ENCODE measurements at places on chromosomes 16 and 17.

DNA sequence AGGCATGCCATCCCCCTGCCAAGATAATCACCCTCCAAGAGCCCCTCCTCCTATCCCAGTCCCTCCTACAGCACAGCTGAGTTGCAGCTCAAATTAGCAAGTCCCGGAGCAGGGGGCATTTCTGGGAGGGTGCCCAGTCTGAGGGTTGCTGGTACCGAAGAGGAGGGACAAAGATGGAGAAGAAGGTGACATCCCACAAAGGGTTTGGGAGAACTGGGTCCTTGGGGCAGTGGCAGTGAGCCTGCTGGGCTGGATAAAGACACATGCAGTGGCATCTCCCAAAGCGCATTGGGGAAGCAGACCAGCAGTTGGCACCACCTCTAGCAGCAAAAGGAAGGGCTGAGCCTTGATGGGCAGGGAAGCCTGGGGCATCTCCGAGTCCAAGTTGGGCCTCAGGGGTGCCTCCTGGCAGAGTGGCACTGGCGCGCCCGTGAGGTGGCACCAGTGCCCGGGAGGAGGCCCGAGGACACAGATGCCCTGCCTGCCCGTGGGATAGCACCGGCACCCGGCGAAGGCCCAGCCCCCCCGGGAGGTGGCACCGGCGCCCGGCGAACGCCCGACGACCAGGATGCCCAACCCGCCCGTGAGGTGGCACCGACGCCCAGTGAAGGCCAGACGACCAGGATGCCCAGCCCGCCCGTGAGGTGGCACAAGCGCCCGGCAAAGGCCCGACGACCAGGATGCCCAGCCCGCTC, 622 bp downstream of the TOM1L2 start:
- DNase-seq, result no peak

DNA sequence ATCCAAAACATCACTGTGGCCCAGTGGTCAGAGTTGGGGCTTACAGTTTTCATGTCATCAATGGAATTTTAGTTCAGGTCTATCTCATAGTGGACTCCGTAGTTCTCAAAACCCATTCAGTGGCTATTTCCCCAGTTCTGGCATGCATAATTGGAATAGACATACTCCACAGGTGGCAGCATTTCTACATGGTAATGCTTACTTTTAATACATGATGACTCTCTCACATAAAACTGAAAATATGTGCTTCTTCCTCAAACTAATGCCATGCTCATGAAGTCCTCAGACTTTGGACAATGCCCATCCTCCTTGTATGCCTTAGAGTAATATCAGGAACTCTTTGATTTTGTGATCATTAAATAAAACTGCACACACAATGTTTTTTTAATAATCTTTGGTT, 857.4 kb upstream of the GOT2 start:
- DNase-seq, result no peak

GRCh38 chr17:58210922-58211321, 8.1 kb downstream of the MKS1 start:
- no peak for DNase-seq

- no peak for DNase-seq
Measured at GRCh38 chr17:41813699-41814124, 908 bp downstream of the FKBP10 start.

DNA sequence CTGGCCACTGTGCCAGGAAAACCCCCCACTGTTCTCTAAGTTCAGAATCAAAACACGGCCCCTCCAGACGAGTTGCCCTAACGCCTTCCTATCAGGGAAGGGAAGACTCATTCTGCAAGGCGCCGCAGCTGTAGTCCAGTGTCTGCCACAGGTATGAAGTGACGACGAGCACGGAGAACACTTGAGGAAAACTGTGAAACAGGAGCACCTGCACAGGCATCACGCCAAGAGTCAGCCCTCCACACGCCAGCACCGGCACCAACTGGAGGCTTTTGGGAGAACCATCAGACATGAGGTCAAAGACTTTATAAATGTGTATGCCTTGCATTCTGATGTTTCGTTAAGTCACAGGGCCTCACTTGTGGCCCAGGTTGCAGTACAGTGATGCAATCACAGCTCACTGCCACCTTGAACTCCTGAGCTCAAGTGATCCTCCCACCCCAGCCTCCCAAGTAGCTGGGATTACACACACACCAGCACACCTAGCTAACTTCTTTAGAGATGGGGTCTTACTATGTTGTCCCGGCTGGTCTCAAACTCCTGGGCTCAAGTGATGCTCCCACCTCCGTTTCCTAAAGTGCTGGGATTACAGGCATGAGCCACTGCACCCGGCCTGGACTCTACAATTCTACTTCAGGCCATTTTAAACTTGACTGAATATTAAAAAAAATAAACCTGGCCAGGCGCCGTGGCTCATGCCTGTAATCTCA, 22.9 kb downstream of the KLHDC4 start:
- no peak for DNase-seq

DNA sequence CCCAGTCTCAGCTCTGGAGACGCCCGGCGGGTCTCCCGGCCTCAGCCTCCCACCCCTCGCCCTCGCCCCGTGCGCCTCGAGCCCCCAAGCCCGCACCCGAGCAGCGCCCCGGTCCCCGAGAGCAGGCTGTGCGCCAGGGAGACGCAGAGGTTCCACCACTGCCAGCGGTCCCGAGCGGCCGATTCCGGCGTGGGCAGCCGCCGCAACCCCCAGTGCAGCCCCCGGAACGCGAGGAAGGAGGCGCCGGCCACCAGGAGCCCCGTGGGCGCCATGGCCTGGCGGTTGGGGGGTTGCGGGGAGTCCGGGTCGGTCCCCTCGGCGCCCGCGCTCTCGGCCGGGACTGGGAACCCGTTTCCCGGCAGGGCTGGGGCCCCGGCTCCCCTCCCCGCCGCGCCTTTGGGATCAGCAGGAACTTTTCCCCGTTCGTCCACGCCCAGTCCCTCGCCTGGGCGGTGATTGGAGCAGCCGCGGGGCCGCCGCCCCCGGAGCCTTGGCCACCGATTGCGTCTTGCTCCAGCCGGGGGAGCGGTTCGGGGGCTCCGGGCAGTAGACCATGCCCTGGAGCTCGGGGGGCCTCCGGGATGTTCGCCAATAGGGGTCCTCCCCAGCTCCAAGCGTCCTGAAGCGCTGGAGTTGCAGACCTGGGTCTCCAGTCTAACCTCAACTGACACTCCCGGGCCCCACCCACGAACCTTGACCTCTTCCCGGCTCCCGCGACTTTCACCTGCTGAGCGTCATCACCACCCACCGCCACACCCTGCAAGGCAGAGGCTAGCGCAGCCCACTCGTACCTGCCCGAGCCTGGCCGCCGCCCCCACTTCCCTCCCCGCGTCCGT, at the start of gene TLCD2:
Gene TLCD2, minus strand, starts transcription at position 407 of the 836 bp plus-strand sequence. Its CDS starts 135 bp downstream, at position 272.
- no peak for DNase-seq

DNA sequence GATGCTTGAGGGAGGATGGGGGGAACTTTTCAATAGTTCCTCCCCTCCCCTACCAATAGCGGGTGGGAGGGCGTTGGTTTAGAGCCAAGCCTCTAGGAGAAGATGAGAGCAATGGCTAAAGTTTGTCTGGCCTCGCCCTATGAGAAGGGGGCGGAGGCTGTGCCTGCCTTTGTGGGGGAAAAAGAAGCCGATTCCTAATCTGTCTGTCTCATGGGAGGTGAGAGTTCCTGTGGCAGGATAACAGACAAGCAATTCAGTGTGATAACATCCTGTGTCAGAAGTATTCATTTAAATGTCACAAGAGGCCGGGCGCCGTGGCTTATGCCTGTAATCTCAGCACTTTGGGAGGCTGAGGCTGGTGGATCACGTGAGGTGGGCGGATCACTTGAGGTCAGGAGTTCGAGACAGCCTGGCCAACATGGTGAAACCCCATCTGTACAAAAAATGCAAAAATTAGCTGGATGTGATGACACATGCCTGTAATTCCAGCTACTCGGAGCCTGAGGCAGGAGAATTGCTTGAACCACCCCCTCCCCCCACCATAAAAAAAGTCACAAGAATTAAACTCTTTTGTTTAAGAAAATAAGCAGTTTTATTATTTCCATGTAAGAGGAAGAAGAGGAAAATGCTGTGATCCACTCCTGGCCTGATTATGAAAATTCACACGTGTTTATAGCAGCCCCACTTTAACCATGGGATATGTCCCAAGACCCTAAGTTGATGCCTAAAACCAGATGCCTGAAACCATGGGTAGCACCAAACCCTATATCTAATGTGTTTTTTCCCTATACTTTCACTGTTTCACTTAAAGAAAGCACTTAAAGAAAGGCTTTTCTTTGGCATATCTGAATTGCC, 1.7 kb downstream of the SLFN5 start:
- peak; percentile 42 for DNase-seq

DNA sequence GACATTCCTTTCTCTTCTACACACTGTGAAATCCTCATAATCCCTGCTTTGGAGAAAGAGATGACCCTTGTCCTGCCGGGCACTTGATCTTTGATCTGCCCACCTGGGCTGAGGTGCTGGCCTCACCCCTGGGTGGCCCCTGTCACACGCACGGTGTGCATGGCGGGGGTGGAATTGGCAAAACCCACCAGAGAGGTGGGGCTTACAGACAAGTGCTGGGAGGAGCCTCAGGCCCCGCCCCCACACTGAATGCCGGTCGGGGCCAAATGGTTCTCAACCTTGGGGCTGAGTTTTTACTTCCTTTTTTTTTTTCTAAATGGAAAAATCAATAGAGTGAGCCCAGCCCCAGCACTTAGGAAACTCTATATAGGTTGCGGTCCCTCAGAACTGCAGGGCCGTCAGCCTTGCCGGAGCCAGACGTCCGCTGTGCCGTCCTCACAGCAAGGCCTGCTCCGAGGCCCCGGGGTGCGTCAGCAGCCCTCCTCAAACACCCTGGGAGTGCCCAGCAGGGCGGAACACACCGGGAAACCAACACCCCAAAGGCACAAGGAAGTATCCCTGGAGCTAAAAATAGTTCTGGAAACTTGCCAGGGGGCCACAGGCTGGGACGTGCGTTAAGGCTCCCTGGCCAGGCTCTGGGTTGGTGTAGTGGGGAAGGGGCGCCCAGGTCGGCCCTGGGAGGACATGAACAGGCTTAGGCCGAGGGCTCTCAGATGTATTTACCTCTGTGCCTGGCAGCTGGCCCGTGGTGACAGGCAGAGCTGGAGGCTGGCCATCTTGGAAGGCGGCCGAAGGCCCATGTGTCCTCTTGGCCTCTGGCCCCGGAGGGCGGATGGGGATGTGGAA, 11.0 kb downstream of the GPRC5C start:
- DNase-seq, result no peak

DNA sequence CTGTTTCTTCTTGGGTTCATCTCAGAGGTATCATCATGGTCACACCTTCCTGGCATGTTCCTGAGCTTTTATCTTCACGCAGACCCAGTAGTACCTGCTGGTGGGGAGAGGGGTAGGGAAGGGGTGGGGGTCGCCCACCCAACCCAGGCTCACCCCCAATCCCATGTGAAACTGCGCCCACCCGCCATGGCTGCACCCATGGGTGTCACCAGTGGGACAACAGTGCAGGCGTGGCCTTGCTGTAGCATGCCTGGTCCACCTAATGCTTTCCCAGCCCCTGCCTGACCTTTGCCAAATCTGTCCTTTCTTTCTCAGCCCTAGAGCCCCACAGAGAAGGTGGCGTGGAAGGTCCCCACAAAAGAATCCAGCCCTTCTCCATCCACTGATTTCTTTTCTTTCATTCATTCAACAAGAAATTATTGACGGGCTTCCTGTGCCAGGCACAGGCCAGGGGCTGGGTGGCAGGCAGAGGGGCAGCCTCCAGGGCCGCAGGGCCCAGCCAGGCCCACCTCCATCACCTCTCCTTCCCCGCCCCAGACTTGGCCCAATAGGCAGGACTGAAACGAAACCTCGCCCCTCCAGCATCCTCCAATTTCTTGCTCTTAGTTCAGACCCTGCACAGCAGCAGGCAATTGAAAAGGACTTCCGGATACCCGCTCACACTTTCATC, 79.1 kb upstream of the TNRC6C start:
- DNase-seq, result no peak

DNA sequence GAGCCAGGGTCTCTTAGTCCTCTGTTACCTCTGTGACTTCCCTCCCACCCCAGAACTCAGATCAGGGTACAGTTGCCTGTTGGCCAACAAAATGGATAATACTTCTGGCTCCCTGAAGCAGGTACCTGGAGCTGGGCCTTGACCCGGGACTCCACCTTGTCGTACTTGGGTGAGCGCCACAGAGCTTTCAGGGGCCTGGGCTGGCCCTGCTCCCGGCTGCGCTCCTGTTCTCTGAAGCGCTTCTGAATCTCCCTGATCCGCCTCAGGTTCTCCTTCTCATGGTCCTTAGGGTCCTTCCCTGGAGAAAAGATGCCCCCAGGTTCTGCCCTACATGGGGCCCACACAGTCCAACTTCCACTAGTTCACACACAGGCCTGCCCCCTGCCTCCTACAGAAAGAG, 1.7 kb downstream of the ENKD1 start:
- DNase-seq, result no peak

DNA sequence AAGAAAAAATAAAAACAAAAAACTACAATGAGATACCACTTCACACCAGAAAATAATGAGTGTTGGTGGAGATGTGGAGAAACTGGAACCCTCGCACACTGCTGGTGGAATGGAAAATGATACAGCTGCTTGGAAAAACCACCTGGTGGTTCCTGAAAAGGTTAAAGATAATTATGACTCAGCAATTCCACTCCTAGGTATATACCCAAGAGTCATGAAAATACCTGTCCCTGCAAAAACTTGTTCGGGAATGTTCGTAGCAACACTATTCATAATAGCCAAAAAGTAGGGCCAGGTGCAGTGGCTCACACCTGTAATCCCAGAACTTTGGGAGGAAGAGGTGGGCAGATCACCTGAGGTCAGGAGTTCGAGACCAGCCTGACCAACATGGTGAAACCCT, 8.1 kb upstream of the ITGAE start:
- no peak for DNase-seq

DNA sequence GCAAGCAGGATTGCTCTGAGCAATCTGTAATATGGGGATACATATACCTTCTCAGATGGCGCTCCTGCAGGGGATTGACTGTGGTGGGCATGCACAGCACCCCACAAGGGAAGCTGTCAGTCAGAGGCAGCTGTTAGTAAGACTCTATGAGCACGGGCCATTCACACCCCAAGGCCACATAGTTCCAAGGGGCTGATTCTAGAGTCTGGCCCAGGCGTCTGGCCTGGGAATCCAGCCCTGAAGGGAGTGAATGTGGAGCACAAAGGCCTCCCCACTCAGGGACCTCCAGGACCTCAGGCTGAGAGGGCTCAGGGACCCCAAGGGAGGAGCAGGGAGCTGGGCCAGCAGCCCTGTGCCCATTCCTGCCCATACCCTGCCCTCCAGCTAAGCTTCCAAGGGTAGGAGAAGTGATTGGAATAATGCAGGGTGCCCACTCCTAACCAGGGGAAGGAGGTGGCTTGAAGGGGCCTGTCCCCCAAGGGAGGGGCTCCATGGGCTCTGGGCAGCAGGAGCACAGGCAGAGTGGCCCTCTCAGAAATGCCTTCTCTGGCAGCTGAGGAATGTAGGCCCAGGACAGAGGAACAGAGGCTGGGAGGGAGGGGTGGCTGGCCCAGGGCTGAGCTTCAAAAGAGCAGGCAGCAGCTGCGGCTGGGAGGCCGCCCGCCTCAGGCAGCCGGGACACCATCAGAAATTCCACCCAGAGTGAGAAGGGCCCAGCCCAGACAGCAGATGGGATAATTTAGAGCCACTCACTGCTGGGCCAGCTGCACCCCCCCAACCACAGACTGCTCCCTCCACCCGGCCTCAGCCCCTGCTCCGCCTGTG, 48.9 kb upstream of the MRPS23 start:
- DNase-seq, result no peak
